ENCODE measurements at places on chromosomes 16 and 17.

DNA sequence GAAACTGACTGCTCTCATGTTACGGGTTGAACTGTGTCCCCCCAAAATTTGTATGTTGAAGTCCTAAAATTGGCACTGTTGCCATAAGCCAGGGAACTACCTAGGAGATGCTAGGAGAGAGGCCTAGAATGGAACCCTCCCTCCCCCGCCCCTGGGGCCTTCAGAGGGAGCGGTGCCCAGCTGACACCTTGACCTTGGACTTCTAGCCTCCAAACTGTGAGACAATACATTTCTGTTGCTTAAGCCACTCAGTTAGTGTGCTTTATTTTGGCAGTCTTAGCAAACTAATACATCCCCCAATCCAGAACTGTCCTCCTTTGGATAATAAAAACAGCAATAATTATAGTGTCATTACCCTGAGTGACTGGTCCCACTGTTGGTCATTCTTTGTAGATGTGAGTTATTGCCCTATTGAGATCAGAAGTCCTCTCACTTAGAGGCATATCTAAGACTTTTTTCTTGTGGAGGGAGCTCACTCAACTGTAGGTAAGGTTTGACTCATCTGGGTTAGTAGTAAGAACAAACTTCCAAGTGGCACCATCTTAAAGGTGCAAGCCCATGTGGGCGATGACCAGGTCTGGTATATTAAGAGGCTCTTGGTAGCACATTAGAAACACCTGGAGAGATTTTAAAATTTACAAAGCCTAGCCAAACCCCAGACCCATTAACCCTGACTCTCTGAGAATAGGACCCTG is 93.0 kb upstream of the HLF start:
- DNase-seq, result no peak

GRCh38 chr17:70558821-70559220 is 389.5 kb downstream of the KCNJ2 start:
- DNase-seq, result no peak

GRCh38 chr17:15236281-15237105 is 28.6 kb downstream of the PMP22 start:
- peak; percentile 77 for DNase-seq

DNA sequence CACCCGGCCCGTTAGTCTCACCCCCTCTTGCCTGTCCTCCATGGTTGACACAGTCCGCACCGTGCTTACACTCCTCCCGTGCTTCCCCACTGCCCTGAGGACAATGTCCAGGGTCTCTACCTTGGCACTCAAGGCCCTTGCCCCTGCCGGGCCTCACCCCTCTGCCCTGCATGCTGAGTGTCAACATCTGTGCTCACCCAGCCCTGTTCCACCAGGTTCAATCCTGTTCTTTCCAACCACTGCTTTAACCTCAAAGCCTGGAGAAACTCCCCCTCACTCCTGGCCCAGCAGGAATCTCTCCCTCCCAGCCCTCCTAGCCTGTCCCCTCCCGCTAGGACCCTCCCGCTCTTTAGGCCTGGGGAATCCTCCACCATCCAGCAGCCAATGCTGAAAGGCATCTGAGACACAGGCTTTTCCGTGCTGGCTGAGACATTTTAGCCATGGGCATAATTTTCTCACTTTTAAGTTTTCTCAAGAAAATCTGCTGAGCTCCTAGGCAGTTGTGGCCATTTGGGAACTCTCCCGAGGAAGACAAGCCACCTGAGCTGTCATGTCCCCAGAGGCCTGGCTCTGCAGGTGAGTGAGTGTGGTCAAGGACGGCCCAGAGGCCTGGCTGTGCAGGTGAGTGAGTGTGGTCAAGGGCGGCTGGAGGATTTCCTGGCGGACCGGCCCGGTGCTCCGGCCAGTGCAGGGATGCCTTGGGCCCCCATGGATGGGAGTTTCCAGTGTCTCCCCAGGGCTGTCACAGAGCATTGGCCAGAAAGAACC is 10.8 kb upstream of the P2RX1 start:
- no peak for DNase-seq

- no peak for DNase-seq
Measured at GRCh38 chr16:49904348-49905062, 48.6 kb upstream of the ZNF423 start.

DNA sequence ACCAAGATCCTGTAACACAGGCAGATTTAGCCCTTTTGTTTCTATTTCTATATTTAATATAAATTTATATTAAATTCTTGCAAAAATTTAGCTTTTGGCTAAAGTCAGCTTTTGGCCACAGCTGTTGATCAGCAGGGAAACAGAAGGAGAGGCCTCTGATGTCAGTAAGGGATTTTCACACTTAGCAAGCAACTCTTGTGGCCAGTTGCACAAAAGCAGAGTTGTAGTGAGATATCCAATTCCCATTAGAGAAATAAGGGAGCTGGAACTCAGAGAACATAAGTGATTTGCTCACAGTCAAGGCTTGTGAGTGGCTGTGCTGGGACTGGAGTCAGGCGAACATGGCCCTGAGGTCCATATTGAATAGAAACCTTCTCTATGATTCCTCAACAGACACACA is 16.7 kb upstream of the HEATR6 start:
- DNase-seq, result no peak

GRCh38 chr17:81976332-81977210 is 858 bp upstream of the ASPSCR1 start:
- no peak for DNase-seq
